ENCODE measurements at places on chromosomes 5 and 9. TPM values are rescaled to one million over a fixed set of nuclear protein-coding genes. Genes with fewer than 3 reads are reported as not detected.

The PIK3R1 gene
- 177 TPM for total RNA-seq

The RNF208 gene
- 1.4 TPM for total RNA-seq

The PNPLA7 gene
- total RNA-seq: 0.94 TPM

The GLRA1 gene
- 0.16 TPM for total RNA-seq

The PCDHB14 gene
- total RNA-seq: 13.4 TPM

The INSL6 gene
- total RNA-seq: not detected

The POU5F2 gene
- total RNA-seq: 6.9 TPM

The GRHPR gene
- total RNA-seq: 61.6 TPM

The OTP gene
- not detected for total RNA-seq

The KLF4 gene
- total RNA-seq: 1.9 TPM

The TSTD2 gene
- 43.0 TPM for total RNA-seq

The ANP32B gene
- total RNA-seq: 3.9 TPM

The ADAMTS12 gene
- total RNA-seq: 1.2 TPM

The CEMIP2 gene
- total RNA-seq: 54.7 TPM

The SLC6A7 gene
- 0.62 TPM for total RNA-seq

The DAB2IP gene
- 11.9 TPM for total RNA-seq

The TGFBI gene
- total RNA-seq: 4.2 TPM

The FBN2 gene
- total RNA-seq: 8.6 TPM

The RANBP3L gene
- 14.7 TPM for total RNA-seq

The FRMD3 gene
- 68.8 TPM for total RNA-seq

The SIGMAR1 gene
- total RNA-seq: 24.3 TPM

The PCDHB13 gene
- 9.2 TPM for total RNA-seq

The IFNA21 gene
- not detected for total RNA-seq

The SCAI gene
- total RNA-seq: 51.3 TPM

The ZNF367 gene
- 3.3 TPM for total RNA-seq

The FREM1 gene
- 1.4 TPM for total RNA-seq

The PRKACG gene
- total RNA-seq: not detected

The GABRA1 gene
- 18.2 TPM for total RNA-seq

The NPDC1 gene
- total RNA-seq: 15.3 TPM

The VCAN gene
- total RNA-seq: 228 TPM

The ADAMTS16 gene
- total RNA-seq: 0.62 TPM

The BHMT gene
- total RNA-seq: not detected

The NR2F1 gene
- 121 TPM for total RNA-seq

The BRD9 gene
- total RNA-seq: 36.5 TPM

The ANKRD34B gene
- 0.16 TPM for total RNA-seq

The TMEM38B gene
- total RNA-seq: 22.1 TPM

The CDC20B gene
- 0.78 TPM for total RNA-seq

The CDH12 gene
- 38.4 TPM for total RNA-seq

The ACTBL2 gene
- total RNA-seq: not detected

The SNCAIP gene
- 48.2 TPM for total RNA-seq
